ENCODE measurements at places on chromosomes 2 and 18.

GRCh38 chr2:146934921-146935320 is 909.9 kb upstream of the ACVR2A start:
- DNase-seq, result no peak

- no peak for DNase-seq
These were observed 228.7 kb downstream of the IKZF2 start for GRCh38 chr2:212922701-212923100.

DNA sequence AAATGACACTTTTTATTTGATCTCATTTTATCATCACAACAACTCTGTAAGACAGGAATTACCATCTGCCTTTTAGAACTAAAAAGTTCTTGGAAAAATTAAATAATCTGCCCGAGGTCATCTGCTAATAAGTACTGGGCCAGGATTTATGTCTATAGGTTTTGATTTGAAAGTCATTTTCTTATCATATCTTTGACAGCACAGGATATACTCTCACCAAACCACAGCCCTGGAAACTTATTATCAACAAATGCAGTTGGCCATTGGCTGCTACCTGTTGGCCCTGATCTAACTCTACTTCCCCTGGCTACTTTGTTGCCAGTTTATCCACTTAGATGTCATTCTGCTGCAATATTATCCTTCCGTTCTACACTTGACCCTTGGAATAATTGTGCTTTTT is 354.6 kb downstream of the RAD51AP2 start:
- DNase-seq, result no peak

DNA sequence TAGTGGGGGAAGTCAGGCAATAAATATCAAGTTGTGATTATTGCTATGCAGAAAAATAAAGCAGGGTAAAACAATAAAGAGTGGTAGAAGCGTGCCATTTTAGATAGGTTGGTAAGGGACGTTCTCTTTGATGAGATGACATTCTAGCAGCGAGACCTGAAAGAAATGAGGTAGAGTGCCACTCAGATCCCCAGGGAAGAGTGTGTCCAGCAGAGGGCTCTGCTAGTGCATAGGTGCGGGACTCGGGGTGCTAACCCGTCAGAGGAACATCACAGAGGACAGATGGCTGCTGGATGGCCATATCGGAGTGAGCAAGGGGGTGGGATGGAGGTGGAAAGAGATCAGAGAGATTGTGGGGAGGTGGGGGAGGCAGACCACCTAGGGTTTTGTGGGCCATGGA is 16.3 kb upstream of the GTF2A1L start:
- DNase-seq, result peak; percentile 29

DNA sequence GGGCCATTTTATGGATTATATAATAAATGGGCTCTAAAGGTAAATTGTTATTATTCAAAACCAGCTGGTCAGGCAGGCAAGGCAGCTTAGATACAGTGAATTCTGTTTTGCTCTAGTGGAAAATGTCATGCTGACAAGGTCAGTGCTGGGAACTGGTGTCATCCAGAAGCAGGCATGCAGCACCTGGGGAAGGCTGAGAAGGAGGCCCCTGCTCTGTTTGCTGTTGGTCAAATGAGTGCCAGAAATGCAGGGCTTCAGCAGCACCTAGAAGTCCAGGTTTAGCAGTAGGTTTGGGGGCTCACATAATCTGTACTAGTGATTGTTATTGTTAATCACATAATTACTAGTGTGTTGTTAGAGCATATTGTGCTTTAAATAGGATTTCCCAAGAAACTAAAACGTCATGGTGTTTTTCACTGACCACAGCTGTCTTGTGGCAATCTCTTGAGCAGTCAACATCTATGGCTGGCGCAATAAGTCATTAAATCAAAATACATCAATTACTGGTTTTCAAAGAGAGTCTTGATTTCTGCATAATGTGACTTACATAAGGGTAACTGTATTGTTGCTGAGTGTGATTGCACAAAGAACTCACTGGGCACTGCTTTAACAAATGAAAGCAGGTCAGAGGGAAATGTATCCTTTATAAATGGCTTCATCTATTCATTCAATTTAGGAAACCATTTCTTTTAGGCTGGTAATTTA is 99.1 kb downstream of the MYO3B start:
- no peak for DNase-seq

DNA sequence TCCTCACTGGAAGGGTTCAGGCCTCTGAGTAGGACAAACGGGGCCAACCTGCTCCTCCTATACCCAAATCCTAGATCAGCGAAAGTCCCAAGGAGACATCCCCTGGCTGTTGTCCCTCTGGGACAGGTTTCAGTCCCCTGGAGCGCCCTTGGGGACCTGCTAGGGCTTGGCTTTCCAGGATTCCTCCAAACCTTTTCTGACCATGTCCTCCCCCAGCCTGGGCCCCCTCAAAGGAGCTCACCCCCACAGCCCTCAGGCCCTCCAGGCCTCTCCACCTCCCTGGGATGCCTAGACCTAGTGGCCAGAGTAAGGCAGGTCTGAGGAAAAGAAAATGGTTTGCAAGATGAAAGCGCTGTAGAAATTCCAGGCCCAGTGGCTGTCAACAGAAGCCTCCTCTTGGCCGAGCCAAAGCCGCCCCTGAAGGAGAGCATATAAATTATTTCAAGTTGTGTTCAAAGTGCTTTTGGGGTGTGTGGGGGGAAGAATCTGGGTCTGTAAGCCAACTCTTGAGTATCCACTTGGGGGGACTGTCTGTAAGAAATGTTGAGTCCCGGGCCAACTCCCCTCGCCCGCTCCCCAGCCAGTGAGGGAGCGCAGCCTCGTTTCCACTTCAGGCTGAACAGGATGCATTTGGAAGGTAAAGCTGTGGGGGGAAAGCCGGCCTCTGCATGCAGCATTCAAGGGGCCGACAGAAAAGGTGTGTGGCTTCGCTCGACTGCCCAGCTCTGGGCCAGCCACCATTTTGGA is 158.6 kb downstream of the DYSF start:
- DNase-seq, result no peak

GRCh38 chr2:238027058-238027457 is 33.7 kb upstream of the SCLY start:
- DNase-seq, result no peak

GRCh38 chr2:85828725-85829124 is 60.1 kb downstream of the ST3GAL5 start:
- DNase-seq, result no peak

DNA sequence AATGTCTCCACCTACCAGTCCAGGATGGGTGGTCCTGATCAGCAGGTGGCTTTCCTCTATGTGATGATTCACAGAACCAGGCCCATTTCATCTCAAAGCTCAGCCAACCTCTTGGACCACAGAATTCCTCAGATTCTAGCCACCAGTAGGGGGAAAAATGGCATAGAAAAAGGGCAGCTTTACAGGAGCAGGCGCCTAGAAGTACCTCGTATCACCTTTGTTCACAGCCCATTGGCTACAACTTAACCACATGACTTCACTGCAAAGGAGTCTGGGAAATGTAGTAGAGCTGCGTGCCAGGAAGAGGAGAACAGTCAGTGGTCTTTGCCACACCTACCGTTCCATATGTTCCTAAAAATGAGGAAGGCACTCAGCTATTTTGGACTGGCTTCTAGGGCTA is 62.8 kb upstream of the DTNA start:
- DNase-seq, result no peak

DNA sequence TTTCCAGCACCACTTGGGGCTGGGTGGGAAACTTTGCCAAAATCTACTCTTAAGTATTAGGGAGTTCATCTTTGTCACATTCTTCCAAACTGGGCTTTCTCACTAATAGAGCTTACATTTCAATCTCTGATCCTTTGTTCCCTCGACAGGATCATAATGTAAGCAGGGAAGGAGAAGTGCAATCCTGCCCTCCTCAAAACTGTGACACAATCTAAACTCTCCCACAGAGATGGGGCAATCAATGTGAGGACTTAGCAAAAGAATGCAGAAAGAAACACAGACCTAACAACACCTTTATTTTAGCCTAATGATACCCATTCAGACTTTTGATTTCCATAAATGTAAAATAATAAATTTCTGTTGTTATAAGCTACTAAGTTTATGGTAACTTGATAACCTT is 40.8 kb downstream of the DSEL start:
- no peak for DNase-seq

- DNase-seq, result no peak
These were observed 35.3 kb upstream of the KCNF1 start for GRCh38 chr2:10876394-10876793.

DNA sequence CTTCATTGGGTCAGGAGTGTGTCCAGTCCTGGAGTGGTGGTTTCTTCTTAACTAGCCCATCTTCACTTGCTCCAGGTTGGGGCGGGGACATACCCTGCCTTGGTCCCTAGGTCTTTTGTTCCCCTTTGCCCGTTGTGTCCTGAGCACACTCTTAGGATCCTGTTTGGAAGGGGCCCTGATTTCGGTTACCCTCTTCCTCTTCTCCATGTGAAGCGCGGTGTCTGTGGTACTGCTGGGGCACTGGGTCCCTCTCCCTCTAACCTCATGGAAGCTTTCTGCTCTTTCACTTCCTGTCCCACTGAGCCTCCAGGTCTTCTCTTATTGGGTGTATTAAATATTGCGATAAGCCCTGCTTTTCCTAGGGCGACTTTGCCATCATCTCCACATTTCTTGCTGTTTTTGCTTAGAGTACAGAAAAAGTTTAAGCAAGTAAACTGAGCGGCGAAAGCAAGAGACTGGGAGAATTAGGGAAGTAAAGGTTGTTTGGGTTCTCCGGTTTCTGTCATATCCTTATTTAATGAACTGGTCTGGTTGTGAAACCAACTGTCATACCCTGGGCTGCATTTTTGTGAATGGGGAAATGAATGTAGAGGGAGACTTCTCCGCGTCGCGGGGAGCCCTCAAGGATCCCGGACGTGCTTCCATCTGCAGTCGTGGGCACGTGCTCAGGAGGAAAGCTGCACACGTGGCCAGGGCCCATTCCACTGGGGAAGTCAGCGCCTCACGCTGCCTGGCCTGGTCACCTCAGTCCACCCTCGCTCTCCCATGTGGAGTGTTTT is 73.8 kb upstream of the B3GNT7 start:
- no peak for DNase-seq

DNA sequence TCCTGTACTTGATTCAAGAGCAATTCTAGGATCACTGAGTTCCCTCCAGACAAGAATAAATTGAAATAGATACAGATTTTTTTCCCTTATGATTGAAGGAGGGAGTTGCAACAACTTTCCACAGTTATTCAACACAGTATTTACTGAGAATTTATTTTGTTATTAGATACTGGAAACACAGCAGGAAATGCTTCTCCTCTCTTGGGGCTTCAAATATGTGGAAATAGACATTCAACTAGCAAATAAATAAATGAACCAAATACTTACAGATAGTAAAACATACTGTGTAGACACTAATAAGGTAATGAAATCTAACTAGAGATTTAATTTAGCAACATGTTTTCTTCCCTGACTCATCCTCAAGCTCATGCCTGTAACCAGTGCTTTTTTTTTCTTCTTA is 169.2 kb downstream of the LNPK start:
- DNase-seq, result no peak

- DNase-seq, result no peak
These were observed 238.8 kb downstream of the IKZF2 start for GRCh38 chr2:212912445-212913103.

- DNase-seq, result no peak
These were observed 76.6 kb downstream of the TGOLN2 start for GRCh38 chr2:85251070-85251616.

- DNase-seq, result no peak
These were observed 761.2 kb upstream of the ACVR2A start for GRCh38 chr2:147083664-147084063.

DNA sequence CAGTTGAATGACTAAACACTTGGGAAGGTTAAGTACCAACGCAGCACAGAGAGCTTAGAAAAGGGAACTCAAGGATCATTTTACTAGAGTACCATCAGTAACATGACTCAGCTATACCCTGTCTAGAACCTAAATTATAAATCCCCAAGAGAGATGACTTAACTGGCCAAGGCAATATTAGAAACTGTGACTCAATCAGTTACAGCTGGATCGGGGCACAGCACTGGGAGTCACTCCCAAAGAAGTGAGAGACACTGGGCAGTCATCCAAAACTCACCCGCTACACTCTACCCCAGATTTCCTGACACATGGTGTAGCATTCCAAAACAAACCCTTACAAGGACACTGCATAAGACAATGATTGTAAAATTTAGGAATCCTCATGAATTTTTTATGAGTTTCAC is 17.7 kb downstream of the IWS1 start:
- peak; percentile 74 for DNase-seq

- no peak for DNase-seq
These were observed 47.7 kb upstream of the EML6 start for GRCh38 chr2:54675738-54676137.

DNA sequence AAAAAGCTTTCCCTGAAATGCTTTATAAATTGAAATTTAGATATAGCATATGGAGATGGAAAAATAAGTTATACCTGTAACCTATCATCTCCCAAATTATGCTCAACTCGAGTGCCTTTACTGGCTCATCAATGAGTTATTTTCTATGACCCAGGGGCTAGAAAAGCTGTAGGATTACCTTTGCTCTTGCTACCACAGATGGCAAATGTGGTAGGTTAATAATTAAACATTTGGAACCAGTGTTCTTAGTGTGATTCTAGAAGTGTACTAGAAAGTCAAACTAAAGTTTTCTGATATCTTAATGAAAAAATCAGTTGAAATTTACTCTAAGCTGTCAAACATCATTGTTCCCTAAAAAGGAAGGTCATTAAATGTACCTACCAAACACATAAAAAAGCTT is 22.5 kb downstream of the ALS2 start:
- DNase-seq, result no peak

Measured in D341Med (cell line).